ENCODE measurements at places on chromosomes 13 and 19. TPM values are rescaled to one million over a fixed set of nuclear protein-coding genes. Genes with fewer than 3 reads are reported as not detected.

The FPR3 gene
- total RNA-seq, result 0.07 TPM

The LRG1 gene
- total RNA-seq, result not detected

The CBY2 gene
- total RNA-seq, result not detected

The ZGLP1 gene
- 0.46 TPM for total RNA-seq

The RXFP2 gene
- not detected for total RNA-seq

The SERPINE3 gene
- not detected for total RNA-seq

The LILRB5 gene
- not detected for total RNA-seq

The TEX26 gene
- not detected for total RNA-seq

The CEACAM4 gene
- not detected for total RNA-seq

The CASP14 gene
- not detected for total RNA-seq

The CALR3 gene
- total RNA-seq, result not detected

The SRRM5 gene
- total RNA-seq, result 0.03 TPM

The CYP2A7 gene
- total RNA-seq, result not detected

The MIA gene
- 0.33 TPM for total RNA-seq

The ZNF850 gene
- 2.0 TPM for total RNA-seq

The SMIM17 gene
- not detected for total RNA-seq

The SHC2 gene
- 2.4 TPM for total RNA-seq

The ALOX5AP gene
- not detected for total RNA-seq

The RNF225 gene
- total RNA-seq, result 0.13 TPM

The ZNF324B gene
- 9.2 TPM for total RNA-seq

The ZNF649 gene
- total RNA-seq, result 4.7 TPM

The PRTN3 gene
- total RNA-seq, result not detected

All from smooth muscle cell of the pulmonary artery (primary cell).